Mammary microvascular endothelial cell (primary cell): ENCODE measurements at places on chromosomes 16 and 17. TPM values are rescaled to one million over a fixed set of nuclear protein-coding genes. Genes with fewer than 3 reads are reported as not detected.

The GFAP gene
- not detected in 2 replicates for total RNA-seq

The RTN4RL1 gene
- 0.10 TPM in 1 of 2 replicates, not detected in the other for total RNA-seq

The ZNF629 gene
- 6.7 TPM in 2 replicates for total RNA-seq

The DHRS7C gene
- not detected in 2 replicates for total RNA-seq
